RWPE1 (cell line): ENCODE measurements at places on chromosomes 3 and 15.

GRCh38 chr3:15629860-15630597, 28.5 kb downstream of the BTD start:
- peak; percentile 73 for DNase-seq

DNA sequence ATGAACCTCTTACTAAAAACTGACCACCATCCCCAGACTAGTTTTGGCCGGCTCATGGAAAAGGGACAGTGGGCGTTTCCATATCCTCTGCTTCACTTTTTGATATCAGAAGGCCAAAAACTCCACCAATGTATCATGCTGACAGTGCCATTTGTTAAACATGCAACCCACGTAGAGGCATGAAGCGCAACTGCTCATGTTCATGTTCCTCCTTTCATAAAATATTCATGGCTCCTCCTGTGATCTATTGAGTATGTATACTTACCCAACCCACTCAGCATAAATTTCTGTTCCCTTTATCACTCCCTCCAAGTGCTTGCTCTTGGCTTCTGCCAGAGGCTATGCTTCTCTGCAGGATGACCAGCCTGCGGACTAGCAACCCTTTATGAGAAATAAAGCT, 58.7 kb upstream of the TGFBR2 start:
- no peak for DNase-seq

- no peak for DNase-seq
These were observed 268.7 kb downstream of the EDEM1 start for GRCh38 chr3:5456199-5456598.

DNA sequence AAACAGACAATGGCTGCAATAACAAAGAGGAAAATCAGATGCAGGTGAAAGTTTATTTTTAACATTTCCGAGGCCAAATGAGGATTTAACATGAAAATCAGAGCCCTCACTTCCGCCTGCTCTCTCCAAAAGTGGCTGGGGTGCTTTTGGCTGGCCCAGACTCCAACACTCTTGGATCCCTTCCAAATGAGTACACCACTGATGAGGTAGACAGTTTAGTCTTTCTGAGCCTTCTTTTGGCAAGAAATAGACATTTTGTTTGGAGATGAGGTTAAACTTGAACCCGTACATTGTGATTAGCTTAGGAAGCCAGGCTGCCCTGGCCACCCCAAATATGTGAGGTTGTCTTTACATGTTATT, 51.0 kb upstream of the TRA2B start:
- no peak for DNase-seq

- no peak for DNase-seq
These were observed 60.0 kb downstream of the FLNB start for GRCh38 chr3:58068122-58068809.

- no peak for DNase-seq
These were observed 29.8 kb downstream of the KPNA1 start for GRCh38 chr3:122484985-122485384.

GRCh38 chr3:70726961-70727360, 414.5 kb upstream of the MDFIC2 start:
- no peak for DNase-seq

DNA sequence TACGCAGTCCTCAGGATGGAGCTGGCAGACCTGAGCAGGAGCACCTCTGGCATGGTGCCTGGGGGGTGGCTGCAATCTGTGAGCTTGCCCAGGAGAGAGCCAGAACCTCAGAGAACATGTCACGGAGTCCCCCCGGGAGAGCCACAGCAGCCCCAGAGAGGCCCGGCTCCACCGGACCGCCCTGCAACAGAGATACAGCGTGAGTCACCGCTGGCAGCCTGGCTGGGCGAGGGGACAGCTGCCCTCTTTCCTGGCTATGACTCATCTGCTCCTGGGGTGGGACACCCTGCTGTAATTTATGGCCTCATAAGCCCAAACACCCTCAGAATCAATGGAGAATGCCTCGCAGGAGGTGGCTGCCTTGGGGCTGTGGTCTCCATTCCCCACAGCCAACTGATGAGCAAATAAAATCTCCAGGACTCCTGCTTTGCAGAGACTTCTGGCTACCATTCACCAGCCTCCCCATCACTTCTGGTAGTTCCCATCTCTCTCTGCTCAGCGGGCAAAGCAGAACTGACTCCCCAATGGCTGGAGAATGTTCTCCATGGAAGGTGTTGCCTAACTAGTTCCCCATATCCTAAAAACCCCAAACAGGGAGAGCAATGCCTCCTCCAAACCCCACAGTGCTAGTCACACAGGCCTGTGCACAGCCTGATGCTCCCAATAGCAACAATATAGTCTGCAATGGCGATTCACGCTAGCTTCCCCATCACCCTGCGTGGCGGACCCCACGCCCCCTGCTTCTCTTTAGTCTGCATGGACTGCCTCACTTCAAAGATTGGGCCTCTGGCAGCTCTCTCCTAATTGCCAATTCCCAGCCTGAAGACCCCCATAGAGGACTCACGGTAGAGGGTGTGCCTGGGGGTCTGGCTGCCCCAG, 21.6 kb downstream of the ACSBG1 start:
- DNase-seq, result peak; percentile 87

DNA sequence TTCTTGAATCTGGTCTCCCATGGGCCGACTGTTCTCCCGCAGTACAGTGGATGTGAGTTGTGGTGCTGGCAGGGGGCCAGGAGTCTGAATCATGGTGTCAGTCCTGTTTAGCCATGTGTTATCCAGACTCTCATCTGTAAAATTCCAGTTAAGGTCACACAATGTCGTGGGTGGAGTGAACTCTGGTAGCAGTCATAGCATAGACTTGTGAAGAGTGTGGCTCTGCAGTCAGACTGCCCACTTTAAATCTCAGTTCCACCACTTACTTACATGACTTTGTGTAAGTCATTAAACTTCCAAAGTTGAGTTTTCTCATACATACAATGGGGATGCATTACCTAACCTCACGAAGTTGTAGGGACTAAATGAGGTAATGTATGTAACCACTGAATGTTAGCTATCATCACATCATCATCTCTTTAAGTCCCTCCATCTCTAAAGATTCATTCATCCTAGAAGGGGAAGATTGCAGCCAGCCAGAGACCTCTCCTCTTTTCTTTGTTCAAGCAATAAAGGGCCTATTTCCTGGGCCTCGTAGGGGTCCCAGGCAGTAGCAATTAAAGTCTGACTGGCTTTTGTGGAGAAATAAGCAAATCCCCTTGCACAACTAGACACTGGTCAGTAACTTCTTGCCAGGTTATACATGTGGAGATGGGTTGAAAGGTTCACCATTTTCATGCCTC, 93.9 kb downstream of the PCCB start:
- peak; percentile 73 for DNase-seq

GRCh38 chr3:77342688-77343087, 302.8 kb downstream of the ROBO2 start:
- no peak for DNase-seq

- no peak for DNase-seq
These were observed 3.1 kb upstream of the DLL4 start for GRCh38 chr15:40925863-40926658.

- DNase-seq, result no peak
These were observed 34.5 kb upstream of the VILL start for GRCh38 chr3:37955918-37956707.

DNA sequence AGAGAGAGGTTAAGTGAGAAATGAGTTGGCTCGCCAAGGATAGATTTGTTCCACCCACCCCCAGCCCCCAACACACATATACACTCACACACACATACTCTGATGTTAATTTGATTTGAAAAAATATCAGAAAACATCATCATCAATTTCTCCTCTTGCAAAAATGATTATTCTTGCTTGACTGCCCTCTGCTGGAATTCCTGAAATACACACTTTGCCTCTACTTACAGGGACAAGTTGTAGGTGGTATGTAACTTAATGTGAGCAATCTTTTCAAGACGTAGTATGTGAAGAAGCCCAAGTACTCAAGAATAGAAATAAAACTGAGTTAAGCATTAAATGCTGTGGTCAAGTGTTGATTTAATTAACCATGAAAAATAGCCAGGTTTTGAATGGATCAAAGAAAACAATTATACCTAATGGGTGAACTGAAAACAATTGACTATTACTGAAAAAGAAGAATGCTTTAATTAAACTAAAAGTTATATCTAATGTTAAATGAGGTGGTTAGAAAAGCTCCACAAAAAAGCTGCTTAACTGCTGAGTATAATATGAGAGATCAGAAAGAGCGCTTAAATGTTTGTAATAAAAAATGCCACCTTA, 46.6 kb upstream of the MDFIC2 start:
- DNase-seq, result peak; percentile 0

- no peak for DNase-seq
These were observed 12.0 kb downstream of the MESD start for GRCh38 chr15:80977627-80978036.

DNA sequence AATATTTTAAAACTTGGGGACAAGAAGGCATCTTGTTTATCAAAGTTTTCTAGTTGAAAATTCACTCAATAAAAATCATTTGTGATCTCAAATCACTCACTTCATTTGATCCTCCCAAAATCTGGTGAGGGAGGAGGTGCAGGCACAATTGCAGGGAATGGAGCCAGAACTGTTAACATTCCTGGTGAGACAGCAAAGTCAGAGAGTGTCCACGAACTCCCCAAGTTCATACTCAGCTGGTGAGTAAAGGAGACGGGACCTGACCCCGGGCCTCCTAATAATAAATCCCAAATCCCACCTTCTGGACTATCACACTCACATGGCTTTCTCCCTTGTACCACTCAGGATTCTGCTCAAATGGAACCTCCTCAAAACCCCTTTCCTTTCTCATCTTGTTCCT, 252.3 kb upstream of the LRTM1 start:
- no peak for DNase-seq

DNA sequence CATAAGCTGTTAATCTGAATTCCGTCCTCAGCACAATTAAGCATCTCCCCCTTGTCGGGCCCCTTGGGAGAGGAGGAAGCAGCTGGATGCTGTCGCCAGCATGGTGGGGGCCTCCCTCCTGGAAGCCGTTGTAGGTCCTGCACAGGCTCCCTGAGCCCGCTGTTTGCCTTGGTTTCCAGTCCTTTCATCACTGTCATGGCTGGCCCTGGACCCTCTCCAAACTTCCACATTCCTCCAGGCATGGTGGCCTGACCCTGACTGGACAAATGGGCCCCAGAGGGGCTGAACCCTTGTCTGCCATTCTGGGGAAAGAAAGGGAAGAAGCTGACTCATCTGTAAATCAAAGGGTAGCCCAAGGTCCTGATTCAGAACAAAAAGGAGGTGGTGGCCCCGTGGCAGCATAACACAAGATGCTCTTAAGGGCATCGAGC, 300.5 kb upstream of the LRRFIP2 start:
- DNase-seq, result no peak

DNA sequence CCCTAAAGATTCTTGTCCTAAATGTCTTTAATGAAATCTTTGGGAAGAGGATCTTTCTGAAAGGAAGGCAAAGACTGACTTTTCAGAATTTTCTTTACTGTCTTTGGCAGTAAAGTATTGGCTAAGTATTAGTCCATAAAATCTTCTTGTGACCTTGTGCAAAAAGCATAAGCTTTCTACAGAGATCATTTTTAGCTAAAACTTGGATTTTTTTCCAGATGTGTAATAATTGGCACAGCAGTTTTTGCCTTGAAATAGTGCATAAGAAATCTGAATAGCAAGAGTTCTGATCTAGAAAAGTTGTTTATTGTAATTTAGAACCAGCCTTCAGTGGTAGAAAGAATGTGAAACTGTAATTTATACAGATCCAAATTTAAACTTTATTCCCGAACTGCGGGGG, 122.8 kb upstream of the CGNL1 start:
- DNase-seq, result no peak

DNA sequence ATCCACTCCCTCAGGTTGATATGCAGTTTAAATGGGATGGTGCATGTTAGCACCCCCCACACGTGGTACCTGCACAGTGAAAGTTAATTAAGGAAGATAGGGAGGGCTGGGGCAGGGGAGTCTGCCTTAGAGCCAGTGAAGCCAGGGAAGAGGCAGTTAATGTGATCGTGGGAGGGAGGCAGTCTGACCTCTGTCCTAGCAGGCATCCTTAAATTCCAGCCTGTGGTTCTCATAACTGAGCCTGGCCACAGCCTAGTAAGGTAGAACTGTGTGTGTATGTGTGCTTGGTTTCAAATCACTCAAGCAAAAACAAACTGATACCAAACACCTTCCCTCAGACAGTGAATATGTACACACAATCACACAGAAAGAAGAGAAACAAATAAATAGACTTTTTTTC, 319.1 kb upstream of the TLE3 start:
- DNase-seq, result no peak

DNA sequence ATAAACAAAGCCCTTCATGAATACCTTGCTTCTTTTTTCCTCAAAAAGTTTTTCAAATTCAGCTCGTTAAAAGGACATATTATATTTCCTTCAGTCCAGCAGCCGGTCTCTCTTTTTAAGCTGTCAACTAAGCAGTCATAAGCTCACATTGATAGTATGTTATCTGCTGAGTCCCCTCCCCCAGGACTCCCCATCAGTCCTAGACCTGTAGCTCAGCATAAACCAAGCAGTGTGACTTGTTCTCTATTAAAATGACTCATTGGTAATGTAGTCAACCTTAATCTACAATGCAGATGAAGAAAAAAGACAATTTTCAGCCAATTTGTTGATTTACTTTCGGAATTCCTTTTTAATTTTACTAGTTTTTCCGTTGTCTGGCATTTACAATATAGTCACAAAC, 483.8 kb downstream of the MECOM start:
- DNase-seq, result no peak

GRCh38 chr15:66859688-66860253, 157.7 kb downstream of the SMAD6 start:
- DNase-seq, result no peak

DNA sequence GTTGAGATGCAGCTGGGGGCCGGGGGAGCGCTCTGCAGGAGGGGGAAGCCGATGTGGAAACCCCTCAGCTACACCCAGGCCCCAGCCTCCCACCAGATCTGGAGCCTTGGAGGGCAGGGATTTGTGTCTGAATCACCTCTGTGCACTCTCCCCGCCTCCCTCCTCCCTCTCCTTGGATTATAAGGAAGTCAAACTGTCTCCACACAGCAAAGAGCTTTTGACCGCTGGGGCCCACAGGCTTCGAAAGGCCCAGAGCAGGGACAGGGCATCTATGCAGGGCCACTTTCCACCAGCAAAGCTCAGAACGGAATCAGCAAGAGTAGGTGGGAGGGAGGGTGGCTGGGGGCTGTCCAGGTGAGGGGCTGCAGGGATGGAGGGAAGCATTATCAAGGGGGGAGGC, 68.9 kb downstream of the IQSEC1 start:
- no peak for DNase-seq

GRCh38 chr3:150345021-150345538, 63.0 kb upstream of the TSC22D2 start:
- peak; percentile 92 for DNase-seq

GRCh38 chr3:170465955-170466354, 47.3 kb downstream of the CLDN11 start:
- DNase-seq, result no peak
